ENCODE measurements at places on chromosomes 3 and 15. TPM values are rescaled to one million over a fixed set of nuclear protein-coding genes. Genes with fewer than 3 reads are reported as not detected.

The FBXW12 gene
- total RNA-seq: not detected

The EFCC1 gene
- total RNA-seq: not detected

The C3orf49 gene
- not detected for total RNA-seq

The THAP10 gene
- total RNA-seq: not detected

- no peak for DNase-seq
These were observed 552.8 kb downstream of the FOXP1 start for GRCh38 chr3:71030748-71031147.

- DNase-seq: peak; percentile 89
These were observed 461 bp upstream of the FAH start for GRCh38 chr15:80152180-80152895.

- no peak for DNase-seq
These were observed 4.1 kb upstream of the ALDH1A3 start for GRCh38 chr15:100875495-100875894.

- DNase-seq: peak; percentile 41
These were observed 41.6 kb downstream of the NR2C2 start for GRCh38 chr3:14988988-14989394.

GRCh38 chr3:50303013-50303815 is at the start of gene HYAL1:
Gene HYAL1, minus strand, starts transcription at chr3:50303574. Its CDS starts 618 bp downstream, at chr3:50302956.
- no peak for DNase-seq

DNA sequence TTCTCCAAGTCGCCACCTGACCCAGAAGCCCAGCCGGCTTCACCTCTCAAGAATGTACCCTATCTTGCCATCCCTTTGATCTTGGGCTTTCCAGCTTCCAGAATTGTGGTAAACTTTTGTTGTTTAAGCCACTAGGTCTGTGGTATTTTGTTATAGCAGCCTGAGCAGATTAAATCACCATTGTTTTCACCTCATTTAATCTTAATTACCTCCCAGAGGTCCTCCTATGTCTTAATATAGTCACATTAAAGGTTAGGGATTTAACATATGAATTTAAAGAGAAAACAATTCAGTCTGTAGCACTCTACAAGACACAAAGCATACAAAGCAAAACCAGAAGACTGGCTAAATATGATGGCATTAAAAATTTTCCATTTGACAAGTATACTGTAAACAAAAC is 123.4 kb upstream of the CADM2 start:
- no peak for DNase-seq

- DNase-seq: peak; percentile 45
These were observed 16.2 kb downstream of the NISCH start for GRCh38 chr3:52471371-52472238.

DNA sequence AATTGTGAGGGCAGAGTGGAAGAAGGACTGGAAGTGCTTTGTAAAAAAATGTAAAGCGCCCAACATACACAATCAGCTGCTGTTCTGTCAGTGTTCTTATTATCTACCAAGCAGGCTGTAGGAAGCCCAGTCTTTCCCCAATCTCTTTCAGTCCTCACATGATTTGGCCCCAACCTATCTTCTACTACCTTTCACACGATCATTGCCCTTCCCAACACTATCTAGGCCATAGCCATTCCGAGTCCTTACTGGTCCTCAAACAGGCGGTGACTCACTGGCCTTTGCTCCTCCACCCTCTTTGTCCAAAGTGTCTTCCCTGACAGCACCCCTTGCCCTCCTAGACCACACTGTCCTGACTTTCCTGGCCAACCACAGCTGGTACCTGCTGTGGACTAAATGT is 861 bp upstream of the RFT1 start:
- no peak for DNase-seq

- no peak for DNase-seq
These were observed 347.8 kb upstream of the LMCD1 start for GRCh38 chr3:8153800-8154199.

- no peak for DNase-seq
These were observed 48.0 kb downstream of the SSUH2 start for GRCh38 chr3:8596321-8597218.

DNA sequence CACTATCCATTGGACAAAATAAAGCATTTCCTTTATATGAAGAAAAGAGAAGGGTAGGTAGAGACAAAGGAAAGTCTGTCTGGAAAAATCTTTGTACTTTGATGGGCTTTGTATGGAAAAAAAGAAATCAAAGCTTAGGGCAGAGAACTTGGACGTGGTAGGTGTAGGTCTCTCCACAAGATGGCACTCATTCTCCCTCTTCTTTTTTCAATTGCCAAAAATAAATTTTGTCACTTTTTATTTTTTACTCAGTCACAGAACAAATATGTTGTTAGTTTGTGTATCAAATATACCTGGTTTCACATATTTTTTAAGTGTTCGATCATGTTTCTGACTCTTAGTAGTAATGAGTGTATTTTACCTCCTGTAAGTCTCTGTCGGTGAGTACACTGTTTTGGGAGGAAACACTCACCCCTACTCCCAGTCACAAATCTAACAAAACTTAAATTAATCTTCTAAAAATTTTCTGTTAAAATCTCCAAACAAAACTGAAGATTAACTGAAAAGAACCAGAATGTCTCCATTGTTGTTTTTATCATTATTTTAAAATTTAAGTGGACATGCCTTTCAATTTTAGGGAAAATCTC is 415.8 kb upstream of the GOLIM4 start:
- DNase-seq: no peak

- DNase-seq: no peak
These were observed 170.2 kb upstream of the TLE3 start for GRCh38 chr15:70267879-70268278.

DNA sequence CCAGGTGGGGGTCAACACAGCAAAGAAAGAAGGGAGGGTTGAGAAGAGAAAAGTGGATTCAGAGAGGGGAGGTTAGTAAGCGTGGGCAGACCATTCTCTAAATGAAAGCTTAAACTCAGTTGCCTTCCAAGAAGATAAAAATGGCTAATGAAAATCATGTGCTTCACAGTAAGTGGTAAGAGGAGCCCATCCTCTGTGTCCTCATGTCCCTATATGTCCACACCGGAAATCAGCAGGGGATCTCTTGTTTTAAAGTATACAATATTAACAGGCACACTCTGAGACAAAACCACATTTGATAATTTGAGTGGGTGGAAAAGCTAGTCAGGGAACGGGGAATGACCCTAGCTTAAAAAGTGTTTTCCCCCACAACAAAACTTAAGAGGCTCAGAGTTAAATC is 4.4 kb upstream of the FOXP1 start:
- no peak for DNase-seq

DNA sequence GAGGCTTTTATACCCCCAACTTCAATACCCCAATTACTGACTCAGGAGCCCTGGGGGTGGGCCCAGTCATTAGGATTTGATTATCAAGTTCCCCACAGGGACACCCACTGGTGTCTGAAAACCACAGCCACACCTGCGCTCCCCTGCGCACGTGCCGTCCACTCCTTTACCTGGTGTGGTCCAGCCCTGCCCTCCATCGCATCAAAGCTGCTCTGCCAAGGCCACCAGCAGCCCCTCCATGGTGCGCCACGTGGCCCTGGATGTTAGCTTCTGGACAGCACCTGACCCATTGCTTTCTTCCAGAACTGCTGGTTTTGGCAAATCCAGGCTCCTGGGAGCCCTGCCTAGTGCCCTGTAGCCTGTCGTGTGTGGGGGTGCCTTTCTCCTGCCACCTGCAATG is 136.3 kb downstream of the NSMCE3 start:
- DNase-seq: no peak

DNA sequence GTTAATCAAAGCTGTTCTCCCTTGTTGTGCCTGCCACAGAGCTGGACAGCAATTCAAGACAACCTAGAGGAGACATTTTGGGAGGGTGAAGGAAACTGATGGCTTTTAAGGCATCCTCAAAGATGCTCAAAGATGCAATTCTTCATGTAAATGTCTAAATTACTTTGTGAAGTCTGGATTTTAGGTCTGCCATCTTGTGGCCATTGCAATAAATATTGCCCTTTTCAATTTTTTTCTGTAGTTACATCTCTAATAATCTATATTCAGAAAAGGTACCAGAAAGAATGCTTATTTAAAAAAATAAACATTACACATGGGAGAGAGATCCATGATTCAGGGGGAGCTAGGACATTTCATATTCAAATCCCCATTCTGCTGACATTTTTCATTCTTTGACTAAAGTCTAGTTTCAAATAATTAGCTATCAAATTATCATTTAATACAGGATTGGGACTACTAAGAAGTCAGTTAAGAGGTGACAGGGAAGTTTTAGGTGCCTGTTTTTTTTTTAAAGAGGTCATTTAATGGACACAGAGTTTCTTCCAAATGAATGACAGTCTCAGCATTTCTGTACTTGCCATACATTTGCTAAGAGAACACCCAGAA is 259.8 kb upstream of the WNT5A start:
- no peak for DNase-seq

DNA sequence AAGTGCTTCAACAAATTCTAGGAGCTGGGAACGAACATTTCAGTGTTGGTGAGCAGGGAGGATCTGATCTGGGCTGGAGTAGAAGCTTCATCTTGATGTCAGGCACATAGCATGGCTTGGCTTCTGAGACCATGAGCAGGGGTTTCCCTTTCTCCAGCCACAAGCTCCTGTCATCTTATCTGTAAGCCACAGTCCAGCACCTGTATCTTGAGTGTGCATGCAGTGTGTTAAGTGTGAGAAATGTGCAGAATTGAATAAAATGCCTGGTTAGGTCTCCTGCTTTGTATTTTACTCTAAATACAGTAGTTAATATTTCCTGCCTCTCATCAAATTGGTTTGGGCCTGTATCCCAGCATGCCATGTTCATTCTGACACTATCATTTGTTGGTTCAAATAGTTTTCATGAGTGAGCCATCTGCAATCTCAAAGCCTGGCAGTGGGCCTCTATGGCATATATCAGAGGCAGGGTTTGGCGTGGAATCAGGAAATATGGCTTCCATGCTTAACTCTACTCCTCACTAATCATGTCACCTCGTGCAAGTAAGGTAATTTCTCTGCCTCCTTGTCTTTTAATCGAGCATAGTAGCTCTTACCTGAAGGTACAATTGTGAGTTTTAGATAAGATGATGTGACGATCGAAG is 43.3 kb downstream of the TLNRD1 start:
- DNase-seq: no peak

DNA sequence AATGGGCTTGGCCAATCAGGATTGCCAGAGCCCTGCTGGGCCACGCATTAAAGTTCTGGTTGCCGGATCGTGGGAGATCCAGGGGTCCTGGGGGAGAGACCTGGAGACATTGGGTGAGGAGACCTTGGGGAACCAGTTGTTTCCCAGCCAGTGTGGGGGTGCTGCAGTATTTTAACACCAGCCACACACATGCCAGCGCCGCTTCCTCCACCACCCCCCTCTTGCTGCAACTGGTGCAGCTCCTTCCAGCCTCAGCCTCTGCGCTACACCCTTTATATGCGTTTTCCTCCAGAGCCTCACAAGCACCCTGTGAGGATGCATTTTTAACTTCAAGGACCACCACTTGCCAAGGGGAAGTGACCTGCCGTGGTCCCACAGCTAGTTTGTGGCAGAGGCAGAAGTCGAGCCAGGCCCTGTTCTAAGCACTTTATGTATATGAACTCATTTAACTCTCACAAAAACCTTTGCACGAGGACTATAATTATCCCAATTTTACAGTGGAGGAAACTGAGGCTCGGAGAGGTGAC is 29.4 kb upstream of the GRIP2 start:
- no peak for DNase-seq

GRCh38 chr15:93217343-93217742 is 128.3 kb upstream of the RGMA start:
- DNase-seq: no peak
